ENCODE measurements at places on chromosomes 13 and 19. TPM values are rescaled to one million over a fixed set of nuclear protein-coding genes. Genes with fewer than 3 reads are reported as not detected.

TJP3 gene
- total RNA-seq: not detected

GRCh38 chr13:94414141-94414540 is 65.3 kb downstream of the DCT start:
- DNase-seq: no peak

- DNase-seq: no peak
These were observed 62.9 kb downstream of the CHST8 start for GRCh38 chr19:33684538-33685232.

GRCh38 chr13:25167382-25168174 is 4.5 kb downstream of the AMER2 start:
- no peak for DNase-seq

DNA sequence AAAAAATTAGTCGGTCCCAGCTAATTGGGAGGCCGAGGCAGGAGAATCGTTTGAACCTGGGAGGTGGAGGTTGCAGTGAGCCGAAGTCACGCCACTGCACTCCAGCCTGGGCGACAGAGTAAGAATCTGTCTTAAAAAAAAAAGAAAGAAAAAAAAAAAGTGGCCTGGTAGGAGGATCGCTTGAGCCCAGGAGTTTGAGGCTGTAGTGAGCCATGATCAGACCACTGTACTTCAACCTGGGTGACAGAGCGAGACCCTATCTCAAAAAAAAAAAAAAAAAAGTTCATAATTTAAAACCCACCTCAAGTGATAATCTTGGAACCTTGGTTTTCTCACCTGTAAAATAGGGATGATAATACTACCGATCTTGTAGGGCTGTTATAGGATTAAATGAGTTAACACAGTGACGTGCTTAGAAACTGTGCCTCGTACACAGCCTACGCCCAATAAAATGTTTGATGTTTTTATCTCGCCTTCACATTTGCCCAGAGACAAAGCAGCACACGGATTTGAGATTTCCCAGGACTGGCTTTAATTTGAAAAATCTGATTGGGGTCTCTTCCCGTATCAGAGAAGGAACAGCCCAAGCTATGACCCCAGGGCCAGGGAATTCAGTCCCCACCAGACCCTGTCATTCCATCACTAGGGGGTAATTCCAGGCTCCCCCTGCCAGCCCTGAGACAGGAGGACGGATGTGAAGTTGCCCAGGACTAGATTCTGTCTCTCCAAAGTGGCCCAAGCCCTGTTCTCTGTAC is 3.6 kb downstream of the SERTAD1 start:
- DNase-seq: no peak

LDLR gene
- total RNA-seq: 40.5 TPM

IGFL4 gene
- not detected for total RNA-seq

APLP1 gene
- total RNA-seq: 4.7 TPM

CYP2F1 gene
- not detected for total RNA-seq

MBD3L3 gene
- not detected for total RNA-seq

PCDH8 gene
- not detected for total RNA-seq

TNNI3 gene
- total RNA-seq: not detected

DNA sequence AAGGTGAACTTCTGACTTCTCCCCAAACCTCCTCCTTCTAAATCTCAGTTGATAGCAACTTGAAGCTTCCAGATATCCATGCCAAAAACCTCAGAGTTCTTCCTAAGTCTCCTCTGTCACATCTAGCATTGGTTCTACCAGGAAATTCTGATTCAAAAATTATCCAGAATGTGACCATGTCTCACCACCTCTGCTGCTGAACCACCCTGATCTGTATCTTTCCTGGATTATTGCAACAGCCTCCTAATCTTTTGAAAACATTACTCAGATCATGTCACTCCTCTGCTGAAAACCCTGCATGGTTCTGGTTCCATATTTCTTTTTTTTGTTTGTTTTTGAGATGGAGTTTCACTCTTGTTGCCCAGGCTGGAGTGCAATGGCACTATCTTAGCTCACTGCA is 78.7 kb upstream of the TNFSF11 start:
- DNase-seq: no peak

CNN1 gene
- 102 TPM for total RNA-seq

GRCh38 chr13:63625869-63626268 is 2210.2 kb upstream of the PCDH20 start:
- DNase-seq: peak; percentile 31

DNA sequence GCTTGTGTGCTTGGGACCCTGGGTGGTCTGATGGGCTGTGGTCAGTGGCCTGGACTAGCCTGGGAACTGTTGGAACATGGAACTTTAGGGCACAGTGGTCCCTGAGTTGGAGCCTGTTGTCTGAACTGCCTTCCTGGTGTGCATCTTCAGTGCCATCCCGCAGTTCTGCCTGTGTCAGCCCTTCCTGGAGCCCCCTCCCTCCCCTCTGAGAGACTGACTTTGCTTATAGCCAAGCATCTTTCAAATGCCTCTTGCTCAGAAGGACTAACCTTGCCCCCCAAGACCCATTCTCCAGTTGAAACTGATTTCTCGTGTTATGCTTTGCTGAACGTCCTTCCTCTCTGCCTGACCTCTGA is 14.3 kb downstream of the MAU2 start:
- no peak for DNase-seq

- DNase-seq: no peak
These were observed 227.4 kb downstream of the ABCC4 start for GRCh38 chr13:95073747-95074311.

DNA sequence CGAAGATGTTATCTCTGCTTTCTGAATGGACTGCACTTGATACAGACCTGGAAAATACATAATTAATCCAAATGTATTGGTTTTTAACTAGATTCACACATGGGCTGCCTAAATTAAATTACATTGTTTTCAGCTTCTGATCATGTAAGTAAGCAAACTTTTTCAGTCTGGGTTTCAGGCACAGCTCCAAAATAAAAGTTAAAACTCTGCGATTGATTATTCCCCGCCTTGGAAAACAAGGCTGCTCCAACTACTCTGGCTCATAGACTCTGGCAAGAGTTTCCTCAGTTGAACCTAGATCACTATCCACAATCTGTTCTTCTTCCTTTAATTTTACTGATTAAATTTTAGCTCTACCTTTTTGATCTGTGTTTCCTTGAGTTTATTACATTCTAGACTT is 526.0 kb upstream of the SPRY2 start:
- no peak for DNase-seq
